ENCODE measurements at places on chromosomes 6 and 20. TPM values are rescaled to one million over a fixed set of nuclear protein-coding genes. Genes with fewer than 3 reads are reported as not detected.

DNA sequence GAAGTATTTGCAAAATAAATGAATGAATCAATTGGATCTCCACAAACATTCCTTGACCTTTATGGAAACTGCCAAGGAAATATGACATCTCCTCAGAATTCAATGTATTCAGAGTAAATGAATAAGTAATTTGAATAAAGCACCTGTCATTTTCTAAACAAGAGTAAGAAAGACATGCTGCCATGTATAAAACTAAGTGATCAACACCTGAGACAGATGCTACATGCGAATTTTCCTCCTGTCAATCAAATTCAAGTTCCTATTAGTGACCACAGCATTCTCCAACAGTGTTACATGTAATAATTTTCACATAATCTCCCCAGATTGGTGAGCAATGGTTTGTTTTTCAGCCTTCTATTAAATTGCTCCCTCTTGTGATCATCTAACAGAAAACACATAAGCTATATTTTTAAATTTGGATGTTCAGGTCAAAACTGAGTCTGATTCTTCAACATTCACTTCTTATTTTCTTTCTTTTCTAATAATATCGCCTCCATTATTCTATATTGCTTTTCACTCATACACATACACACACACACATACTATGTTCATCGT, 163.2 kb upstream of the RNF217 start:
- no peaks in the 10 kb centered on the region for H3K36me3 ChIP-seq
- no peak for DNase-seq
- H3K27me3 ChIP-seq: no peaks in the 10 kb centered on the region
- no peak overlapping the region for H3K4me3 ChIP-seq

- H3K4me3 ChIP-seq: no peak overlapping the region
- no peak for DNase-seq
- peaks cover 26% of the 10 kb centered on the region for H3K27me3 ChIP-seq
- H3K27ac ChIP-seq: no peak overlapping the region
- H3K36me3 ChIP-seq: no peaks in the 10 kb centered on the region
Measured at GRCh38 chr6:137081997-137082396, 37.2 kb upstream of the IL20RA start.

DNA sequence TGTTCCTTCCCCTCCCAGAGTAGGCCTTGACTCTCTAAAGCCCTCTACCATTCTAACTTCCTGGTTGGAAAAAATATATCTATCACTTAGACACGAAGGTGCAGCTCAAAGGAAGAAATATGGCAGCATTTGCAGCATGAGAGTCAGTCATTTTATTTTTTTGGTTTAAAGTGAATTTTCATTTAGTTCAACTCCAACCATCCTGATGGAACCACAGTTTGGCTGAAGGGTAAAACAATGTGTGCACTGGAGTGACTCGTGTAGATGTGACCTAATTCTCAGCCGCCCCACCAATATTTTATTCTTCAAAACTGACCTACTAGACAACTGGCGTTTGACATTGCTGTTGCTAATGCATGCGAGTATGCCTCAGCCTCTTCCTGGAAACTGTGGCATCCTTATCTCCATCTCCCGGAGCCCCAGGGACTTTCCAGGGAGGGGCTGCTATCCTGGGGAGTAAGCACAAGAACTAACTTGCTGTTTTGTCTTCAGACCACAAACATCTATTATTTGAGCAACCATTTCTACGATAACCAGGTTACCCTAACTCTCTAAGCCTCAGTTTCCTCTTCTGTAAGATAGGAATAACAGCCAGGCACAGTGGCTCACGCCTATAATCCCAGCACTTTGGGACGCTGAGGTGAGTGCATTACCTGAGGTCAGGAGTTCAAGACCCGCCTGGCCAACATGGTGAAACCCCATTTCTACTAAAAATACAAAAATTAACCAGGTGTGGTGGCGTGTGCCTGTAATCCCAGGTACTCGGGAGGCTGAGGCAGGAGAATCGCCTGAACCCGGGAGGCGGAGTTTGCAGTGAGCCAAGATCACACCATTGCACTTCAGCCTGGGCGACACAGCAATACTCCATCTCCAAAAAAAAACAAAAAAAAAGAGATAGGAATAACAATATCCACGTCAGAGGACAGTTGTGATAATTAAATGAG, 148.7 kb upstream of the JARID2 start:
- H3K27ac ChIP-seq: peak overlapping the region; percentile 60
- no peak overlapping the region for H3K4me3 ChIP-seq
- H3K4me1 ChIP-seq: peaks cover 5% of the 10 kb centered on the region
- peak; percentile 62 for DNase-seq
- H3K36me3 ChIP-seq: no peaks in the 10 kb centered on the region

Gene ZNF165
- 0.47 TPM for total RNA-seq

DNA sequence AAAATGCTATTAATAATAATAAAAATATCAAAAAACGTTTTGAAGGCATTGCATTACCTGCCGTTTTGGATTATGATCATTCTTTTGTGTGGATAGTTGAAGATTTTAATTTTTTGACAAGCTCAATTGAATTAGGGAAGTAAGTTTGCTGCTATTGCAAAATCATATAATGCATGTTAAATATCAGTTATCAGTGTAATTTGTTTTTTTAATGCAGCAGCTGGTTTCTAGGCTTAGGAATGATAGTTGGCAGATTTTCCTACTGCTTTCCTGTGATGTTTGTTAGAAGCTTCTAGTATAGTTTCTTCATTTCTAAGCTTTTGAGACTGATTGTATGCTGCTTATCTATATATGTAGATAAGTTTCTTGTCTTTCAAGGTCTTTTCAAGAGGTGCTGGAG, 99.0 kb downstream of the JARID2 start:
- H3K27me3 ChIP-seq: no peaks in the 10 kb centered on the region
- H3K36me3 ChIP-seq: peaks cover 24% of the 10 kb centered on the region
- DNase-seq: no peak
- no peak overlapping the region for H3K27ac ChIP-seq
- peaks cover 61% of the 10 kb centered on the region for H3K4me1 ChIP-seq

Gene CST4
- not detected for total RNA-seq

GRCh38 chr6:46334442-46334841, 156.8 kb downstream of the RCAN2 start:
- peaks cover 7% of the 10 kb centered on the region for H3K27me3 ChIP-seq
- no peak overlapping the region for H3K4me3 ChIP-seq
- no peak for DNase-seq

DNA sequence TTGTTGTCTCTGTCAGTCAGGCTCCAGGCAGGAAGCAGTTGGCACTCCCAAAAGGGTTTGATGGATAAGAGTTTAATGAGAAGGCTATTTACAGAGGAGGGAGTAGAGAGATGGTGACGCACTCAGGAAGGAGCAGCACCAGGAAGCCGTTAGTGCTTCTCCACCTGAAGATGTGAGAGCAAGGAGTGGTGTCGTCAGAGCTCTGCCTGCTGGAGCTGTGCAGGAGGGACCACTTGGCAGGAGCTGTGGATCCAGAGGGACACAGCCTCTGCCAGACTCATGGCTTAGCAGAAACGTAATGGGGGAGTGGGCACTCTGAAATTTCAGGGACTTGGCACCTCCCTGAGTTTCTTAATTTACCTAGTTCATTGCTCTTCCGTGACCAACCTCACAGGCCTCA, 16.8 kb downstream of the DAAM2 start:
- peaks cover 4% of the 10 kb centered on the region for H3K27me3 ChIP-seq
- H3K36me3 ChIP-seq: no peaks in the 10 kb centered on the region
- H3K4me3 ChIP-seq: no peak overlapping the region
- H3K4me1 ChIP-seq: no peaks in the 10 kb centered on the region
- H3K27ac ChIP-seq: no peak overlapping the region

- H3K27me3 ChIP-seq: peaks cover 13% of the 10 kb centered on the region
- no peaks in the 10 kb centered on the region for H3K4me1 ChIP-seq
- no peak overlapping the region for H3K27ac ChIP-seq
Measured at GRCh38 chr20:51236421-51236820, 213.5 kb upstream of the KCNG1 start.

GRCh38 chr20:34904202-34904621, 27.8 kb downstream of the ACSS2 start:
- H3K4me3 ChIP-seq: no peak overlapping the region
- peaks cover 15% of the 10 kb centered on the region for H3K4me1 ChIP-seq
- H3K27me3 ChIP-seq: no peaks in the 10 kb centered on the region
- H3K27ac ChIP-seq: peak overlapping the region; percentile 4
- peaks cover 29% of the 10 kb centered on the region for H3K36me3 ChIP-seq

Gene SESN1
- total RNA-seq: 9.3 TPM

DNA sequence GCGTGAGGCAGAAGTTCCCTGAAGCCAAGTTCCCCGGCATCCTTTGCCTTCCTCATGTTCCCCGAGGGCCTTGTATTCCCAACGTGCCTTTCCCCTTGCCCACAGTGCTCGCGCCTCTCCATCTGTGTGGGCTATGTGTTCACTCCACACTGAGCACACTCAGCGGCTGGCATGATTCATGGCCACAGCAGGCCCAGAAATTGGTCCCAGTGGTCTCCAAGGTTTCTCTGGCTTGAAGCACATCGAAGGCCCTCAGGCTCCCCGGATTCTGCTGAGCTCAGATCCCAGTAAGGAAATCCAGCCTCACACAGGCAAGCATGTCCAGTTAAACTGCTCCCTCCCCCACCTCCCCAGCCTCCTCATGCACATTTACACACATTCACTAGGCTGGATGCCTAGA, 123.6 kb downstream of the ISM1 start:
- H3K36me3 ChIP-seq: no peaks in the 10 kb centered on the region
- H3K4me1 ChIP-seq: peaks cover 3% of the 10 kb centered on the region
- no peak overlapping the region for H3K27ac ChIP-seq
- no peak overlapping the region for H3K4me3 ChIP-seq
- no peak for DNase-seq
- H3K27me3 ChIP-seq: no peaks in the 10 kb centered on the region

- no peaks in the 10 kb centered on the region for H3K4me1 ChIP-seq
- H3K4me3 ChIP-seq: no peak overlapping the region
- H3K27ac ChIP-seq: no peak overlapping the region
- no peak for DNase-seq
Measured at GRCh38 chr20:47704746-47705496, 80.4 kb downstream of the SULF2 start.

Gene NKAPL
- total RNA-seq: not detected

GRCh38 chr6:5053038-5053437, 32.1 kb upstream of the PPP1R3G start:
- no peaks in the 10 kb centered on the region for H3K4me1 ChIP-seq
- H3K4me3 ChIP-seq: no peak overlapping the region
- no peak overlapping the region for H3K27ac ChIP-seq
- peaks cover 3% of the 10 kb centered on the region for H3K27me3 ChIP-seq
- DNase-seq: peak; percentile 27

- H3K36me3 ChIP-seq: no peaks in the 10 kb centered on the region
- peaks cover 2% of the 10 kb centered on the region for H3K27me3 ChIP-seq
- peaks cover 6% of the 10 kb centered on the region for H3K4me1 ChIP-seq
- H3K27ac ChIP-seq: no peak overlapping the region
- DNase-seq: no peak
- no peak overlapping the region for H3K4me3 ChIP-seq
Measured at GRCh38 chr6:16274885-16275589, 36.6 kb downstream of the GMPR start.

DNA sequence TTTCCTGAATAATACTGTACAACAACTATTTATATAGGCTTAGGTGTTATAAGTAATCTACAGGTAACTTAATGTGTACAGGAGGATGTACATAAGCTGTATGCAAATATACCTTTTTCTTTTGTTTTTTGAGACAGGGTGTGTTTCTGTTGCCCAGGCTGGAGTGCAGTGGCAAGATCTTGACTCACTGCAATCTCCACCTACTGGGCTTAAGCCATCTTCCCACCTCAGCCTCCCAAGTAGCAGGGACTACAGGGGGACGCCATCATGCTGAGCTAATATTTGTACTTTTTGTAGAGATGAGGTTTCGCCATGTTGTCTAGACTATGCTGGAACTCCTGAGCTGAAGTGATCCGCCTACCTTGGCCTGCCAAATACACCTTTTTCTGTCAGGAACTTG, 191.7 kb upstream of the ZNF217 start:
- peak overlapping the region; percentile 49 for H3K27ac ChIP-seq
- DNase-seq: no peak
- peaks cover 18% of the 10 kb centered on the region for H3K4me1 ChIP-seq
- no peaks in the 10 kb centered on the region for H3K27me3 ChIP-seq

GRCh38 chr20:15528391-15529111, 1044.7 kb downstream of the KIF16B start:
- H3K27ac ChIP-seq: no peak overlapping the region
- no peak overlapping the region for H3K4me3 ChIP-seq
- no peaks in the 10 kb centered on the region for H3K4me1 ChIP-seq
- H3K27me3 ChIP-seq: no peaks in the 10 kb centered on the region
- H3K36me3 ChIP-seq: no peaks in the 10 kb centered on the region

Gene MYT1
- not detected for total RNA-seq

Gene TNNC2
- total RNA-seq: not detected

Gene HLA-G
- total RNA-seq: 1.2 TPM

Gene CLVS2
- not detected for total RNA-seq

Gene SPTLC3
- 0.26 TPM for total RNA-seq

DNA sequence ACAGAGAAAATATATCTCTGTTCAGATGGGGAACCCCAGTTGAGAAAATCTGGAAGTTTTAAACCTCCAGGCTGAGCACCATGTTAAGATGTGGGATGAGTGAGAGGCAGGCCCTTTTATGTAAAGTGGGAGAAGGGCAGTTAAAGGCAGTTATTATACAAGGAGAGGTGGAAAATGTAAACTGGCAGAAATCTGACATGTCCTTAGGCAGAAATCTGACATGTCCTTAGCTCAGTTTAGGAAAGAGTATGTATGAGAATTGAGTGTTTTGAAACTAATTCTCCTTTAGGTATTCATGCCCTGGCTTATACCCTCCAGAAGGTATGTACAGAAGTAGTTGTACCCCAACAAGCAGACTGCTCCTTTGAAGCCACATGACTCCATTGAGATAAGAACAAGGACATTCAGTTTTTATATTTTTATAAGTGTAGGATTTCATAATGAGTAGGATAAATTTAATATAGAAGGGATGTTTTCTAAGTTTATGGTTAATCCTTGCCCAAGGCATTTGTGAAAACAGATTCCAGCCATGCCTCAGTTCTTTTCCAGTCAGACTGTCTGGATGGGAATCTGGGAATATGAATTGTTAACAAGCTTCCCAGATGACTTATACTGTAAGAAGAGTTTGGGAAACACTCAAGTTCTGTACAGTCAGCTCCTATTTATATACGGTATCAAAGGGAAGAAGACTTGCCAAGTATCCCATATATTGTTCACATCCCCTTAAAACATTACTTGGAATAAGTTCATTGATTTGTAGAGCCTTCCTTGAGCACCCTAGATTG, 87.7 kb downstream of the SCAND1 start:
- no peaks in the 10 kb centered on the region for H3K27me3 ChIP-seq
- no peak overlapping the region for H3K4me3 ChIP-seq
- peak overlapping the region; percentile 4 for H3K27ac ChIP-seq
- peaks cover 23% of the 10 kb centered on the region for H3K36me3 ChIP-seq

Gene SLC17A3
- total RNA-seq: 0.58 TPM

Data from activated CD4-positive, alpha-beta T cell treated with anti-CD3 and anti-CD28 coated beads, Interleukin-2, amount 10 ng/mL, durations not matched to agents 24 days and 14 days (primary cell).